CD4-positive, alpha-beta memory T cell (primary cell): ENCODE measurements at places on chromosomes 1 and 21.

GRCh38 chr1:170721621-170722020, 57.7 kb downstream of the PRRX1 start:
- no peak for DNase-seq

DNA sequence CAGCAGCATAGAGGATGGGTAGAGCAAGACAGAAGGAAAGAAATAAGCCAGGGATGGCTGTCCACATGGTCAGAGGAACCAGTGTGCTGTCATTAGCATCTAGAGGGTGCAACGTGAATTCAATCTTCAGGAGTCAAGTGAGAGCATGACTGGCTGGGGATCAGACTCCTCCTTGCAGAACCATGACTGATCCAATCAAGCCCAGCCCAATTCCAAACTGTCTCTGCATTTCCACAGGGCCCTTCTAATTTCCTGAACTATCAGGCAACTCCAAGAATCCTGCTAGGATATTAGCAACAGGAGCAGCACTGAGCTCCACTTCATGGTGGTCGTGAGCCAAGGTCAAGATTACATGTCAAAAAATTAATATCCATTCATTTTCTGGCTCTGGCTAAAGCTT, 166.8 kb upstream of the CAMK1G start:
- DNase-seq = no peak

GRCh38 chr1:206662396-206663092, 22.2 kb upstream of the MAPKAPK2 start:
- DNase-seq = no peak

DNA sequence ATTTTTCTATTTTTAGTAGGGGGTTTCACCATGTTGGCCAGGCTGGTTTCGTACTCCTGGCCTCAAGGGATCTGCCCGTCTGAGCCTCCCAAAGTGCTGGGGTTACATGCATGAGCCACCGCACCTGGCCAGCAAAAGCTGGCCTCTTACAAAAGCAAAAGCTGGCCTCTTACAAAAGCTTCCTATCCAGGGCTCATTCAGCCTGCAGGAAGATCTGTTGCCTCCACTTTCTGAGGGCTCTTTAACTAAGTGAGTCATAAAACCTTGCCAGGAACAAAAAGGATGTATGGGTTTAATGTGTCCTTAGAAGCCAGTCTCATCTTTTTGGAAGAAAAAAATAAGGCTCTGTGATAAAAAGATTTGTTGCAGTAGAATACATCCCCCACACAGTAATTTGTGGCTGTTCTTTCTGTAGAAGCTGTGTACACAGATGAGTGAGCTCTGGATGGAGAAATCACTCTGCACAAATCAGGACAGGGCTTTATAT, 15.0 kb downstream of the HTR1D start:
- DNase-seq = no peak

GRCh38 chr1:13725714-13726175, 25.8 kb downstream of the PRDM2 start:
- peak; percentile 60 for DNase-seq

DNA sequence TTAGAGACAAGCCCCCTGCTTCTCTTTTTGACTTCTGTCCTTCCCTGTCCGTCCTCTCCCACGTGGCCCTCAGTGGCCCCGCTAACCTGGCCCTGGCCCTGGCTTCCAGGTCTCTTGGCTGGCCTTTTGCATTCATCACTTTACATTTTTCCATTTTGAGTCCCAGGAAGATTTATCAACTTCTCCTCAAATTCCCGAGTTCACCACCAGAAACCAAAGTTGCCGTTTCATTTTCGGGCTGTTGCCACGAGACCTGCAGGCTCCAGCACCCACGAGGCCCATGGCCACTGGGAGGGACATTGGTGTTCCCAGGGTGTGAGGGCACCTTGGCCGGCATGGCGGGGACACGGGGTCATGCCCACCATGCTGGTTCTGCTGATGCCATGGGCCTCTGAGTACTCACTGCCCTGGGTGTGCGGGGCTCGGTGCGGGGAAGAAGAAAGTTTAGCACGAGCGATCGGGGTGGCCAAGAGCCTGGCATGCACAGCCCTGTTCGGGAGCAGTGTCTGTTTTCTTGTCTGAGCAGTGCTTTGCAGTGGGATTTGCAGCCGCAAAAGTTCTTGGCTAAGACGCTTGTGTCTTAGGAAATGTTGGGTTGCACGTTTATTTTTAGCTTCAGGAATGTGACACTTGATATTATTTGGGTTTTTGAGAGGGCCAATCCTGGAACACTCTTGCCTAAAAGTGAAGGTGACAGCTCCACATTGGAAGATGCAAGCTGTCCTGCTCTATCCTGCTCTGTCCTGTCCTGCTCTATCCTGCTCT, 40.4 kb upstream of the ADARB1 start:
- DNase-seq = no peak

DNA sequence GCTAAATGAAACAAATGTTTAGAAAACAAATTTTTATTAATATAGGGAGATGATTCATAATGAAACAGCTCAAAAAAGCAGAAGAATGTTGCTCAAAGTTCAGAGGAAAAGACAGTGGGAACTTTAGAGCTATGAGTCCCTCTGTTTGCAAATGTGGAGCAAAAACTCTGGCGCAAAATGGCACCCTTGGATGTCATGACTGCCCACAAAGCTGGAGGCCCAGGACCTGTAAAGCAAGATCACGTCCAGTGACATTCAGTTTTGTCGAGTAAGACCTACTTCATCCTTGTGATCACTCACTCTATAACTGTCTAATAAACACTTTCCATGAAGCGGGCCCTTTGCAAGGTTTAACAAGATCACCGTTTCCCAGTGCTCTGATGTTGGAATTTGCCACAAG, 9.1 kb upstream of the EXO1 start:
- DNase-seq = no peak

GRCh38 chr1:17546946-17547670, 7.6 kb downstream of the ARHGEF10L start:
- no peak for DNase-seq

GRCh38 chr1:40422630-40423263, 27.5 kb upstream of the ZFP69B start:
- DNase-seq = no peak

- no peak for DNase-seq
Measured at GRCh38 chr1:172496678-172497077, 36.3 kb upstream of the SUCO start.

GRCh38 chr1:117389284-117389683, 22.0 kb downstream of the MAN1A2 start:
- no peak for DNase-seq

GRCh38 chr1:95126366-95126765, 9.2 kb downstream of the TLCD4 start:
- DNase-seq = no peak
